ENCODE measurements at places on chromosomes 16 and 17.

- no peak for DNase-seq
These were observed 336.2 kb upstream of the PMFBP1 start for GRCh38 chr16:72508191-72508590.

DNA sequence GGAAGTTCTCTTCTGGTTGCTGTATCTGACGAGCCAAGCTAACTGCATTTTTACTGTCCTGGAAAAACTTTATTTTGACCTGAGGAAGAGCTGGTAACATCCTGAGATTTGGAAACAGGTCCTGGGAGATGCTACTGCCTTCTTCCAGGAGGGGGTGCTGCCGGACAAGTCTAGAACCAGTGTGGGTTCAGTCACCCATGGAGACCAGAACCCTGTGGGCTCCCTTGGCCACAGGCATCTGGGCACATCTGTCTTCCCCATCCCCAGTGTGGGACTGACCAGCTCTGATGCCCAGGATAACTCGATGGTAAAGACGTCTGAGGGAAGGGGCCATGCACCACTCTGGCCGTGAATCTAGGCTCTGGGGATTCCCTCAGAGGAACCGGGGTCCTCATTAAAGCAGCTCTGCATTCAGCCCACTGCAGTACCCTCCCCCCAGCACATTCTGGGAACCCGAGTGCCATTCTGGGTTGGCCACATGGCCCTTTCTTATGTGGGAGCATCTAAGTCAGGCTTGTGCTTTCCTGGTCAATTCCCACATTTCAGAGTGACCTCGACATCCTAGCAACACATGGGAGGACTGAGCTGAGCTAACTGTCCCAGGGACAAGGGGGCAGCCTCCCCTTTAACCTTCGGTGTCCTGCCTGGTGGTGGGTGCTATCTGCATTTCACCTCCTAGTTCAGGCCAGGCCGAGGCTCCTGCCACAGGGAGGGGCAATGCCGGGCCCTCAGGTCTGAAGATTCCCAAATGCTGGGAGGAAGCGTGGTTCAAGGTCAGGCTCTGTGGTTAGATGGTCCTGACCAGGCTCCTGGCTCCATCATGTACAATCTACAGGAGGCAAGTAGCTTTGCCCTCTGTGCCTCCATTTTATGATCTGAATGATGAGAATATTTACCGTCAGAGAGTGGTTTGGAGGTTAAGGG lies 6.4 kb downstream of the C16orf86 start:
- peak; percentile 67 for DNase-seq

- DNase-seq = no peak
These were observed 47.2 kb downstream of the TNRC6A start for GRCh38 chr16:24776501-24777220.

GRCh38 chr16:1272453-1273198 lies 16.8 kb downstream of the TPSD1 start:
- no peak for DNase-seq

DNA sequence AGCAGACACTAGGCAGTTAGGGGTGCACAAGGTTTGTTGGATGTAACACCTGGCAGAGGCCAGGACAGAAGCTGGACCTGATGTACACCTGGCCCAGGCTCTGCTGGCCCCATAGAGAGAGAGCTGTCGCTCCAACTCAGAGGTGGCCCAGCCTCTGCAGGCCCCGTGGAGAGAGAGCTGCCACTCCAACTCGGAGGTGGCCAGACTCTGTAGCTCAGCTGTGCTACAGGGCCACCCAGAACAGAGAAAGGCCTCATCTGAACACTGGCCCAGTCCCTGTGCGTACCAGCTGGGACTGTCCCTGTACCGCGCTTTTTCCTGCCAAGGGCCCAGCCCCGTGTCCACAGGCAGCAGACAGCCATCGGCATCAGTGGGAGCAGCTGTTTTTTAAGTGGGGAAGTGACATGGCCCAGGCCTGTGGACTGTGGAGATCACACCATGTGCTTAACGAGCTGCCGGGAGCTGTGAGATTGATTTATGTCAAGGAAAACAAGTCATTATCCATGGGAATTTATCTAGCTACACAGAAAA lies 176.4 kb upstream of the CHMP6 start:
- DNase-seq = no peak

DNA sequence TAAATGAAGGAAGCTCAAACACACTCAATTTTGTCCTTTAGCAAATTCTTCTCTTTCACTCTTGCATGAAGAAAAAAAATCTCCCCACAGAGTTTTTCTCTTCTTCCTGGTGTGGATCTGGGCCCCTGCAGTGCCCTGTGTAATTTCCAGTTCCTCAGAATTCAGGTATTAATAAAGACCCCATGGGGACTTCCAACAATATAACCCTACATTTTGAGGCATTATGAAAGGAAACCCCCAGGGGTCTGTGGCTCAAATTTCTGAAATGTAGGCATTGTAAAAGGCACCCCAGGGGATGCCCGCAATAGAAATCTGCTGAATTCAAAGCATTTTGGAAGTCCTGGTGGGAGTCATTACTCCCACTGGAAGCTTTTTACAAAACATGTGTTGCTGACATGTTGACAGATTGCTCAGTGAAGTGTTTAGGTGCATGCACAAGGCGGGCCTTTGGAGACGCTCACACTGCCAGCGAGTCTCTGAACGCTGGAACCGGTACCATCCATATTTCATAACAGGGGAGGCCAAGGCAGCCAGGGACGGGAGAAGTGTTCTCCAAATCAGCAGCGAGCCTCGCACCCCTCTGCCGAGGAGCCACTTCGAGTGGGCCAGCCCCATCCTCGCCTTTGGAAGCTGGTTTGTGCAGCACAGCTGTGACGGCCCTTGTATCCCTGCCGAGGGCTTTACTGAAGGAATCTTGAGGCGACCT lies 154.0 kb downstream of the ZNF423 start:
- peak; percentile 97 for DNase-seq

GRCh38 chr17:64326420-64327054 lies 63.5 kb upstream of the TEX2 start:
- no peak for DNase-seq

GRCh38 chr16:86151239-86151851 lies 252.4 kb downstream of the IRF8 start:
- DNase-seq = no peak

- no peak for DNase-seq
These were observed 39.3 kb upstream of the SLC38A10 start for GRCh38 chr17:81334391-81334901.

DNA sequence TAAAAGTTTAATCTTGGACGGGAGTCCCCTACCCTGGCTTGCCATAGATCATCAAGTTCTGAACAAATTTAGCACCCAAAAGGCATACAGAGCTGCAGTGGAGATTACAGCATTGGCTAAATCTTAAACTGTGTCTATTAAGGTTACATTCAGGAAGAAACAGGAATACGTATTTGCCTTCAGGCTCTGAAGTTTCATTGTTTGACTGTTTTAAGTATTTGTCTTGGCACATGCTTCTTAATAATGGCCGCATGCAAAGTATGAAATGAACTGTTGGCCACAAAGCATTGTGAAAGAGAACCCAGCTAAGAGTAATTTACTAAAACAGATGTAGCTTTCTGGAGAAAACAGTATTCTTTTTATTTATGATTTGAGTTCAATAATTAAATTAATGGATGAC lies 63.9 kb upstream of the CNEP1R1 start:
- no peak for DNase-seq

GRCh38 chr16:1724491-1724890 lies 18.5 kb downstream of the MAPK8IP3 start:
- DNase-seq = no peak

DNA sequence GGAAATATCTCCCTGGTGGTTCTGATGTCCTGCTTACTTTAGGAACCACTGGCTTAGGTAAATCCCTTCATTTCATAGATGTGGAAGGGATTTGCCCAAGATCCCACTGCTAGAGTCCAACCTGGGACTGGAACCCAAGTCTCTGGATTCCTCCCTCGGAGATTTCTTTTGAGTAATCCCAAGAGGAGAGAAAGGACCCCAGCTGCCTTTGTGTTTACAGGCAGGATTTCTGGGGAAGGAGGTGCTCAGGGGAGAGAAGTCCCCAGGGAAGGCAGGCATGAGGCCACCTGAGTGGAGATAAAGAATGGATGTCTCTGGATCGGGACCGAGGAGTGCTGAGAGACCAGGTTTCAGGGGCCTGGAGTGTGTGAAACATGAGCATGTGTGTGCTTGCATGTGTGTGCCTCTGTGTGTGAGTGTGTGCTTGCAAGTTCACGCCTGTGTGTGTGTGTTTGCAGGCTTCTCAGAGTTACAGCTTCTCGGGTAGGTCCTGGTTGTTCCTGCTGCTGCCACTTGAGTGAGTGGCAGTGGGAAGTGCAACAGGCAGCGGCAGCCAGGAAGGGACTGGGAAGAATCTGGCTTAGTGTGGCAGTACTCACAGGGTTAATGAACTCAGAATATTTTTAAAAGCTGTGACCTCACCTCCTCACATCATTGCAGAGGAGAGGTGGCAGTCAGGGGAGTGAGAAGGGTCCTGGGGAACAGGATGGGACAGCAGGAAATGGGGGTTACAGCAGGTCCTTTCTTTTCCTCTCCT lies 2.2 kb downstream of the KCNH6 start:
- no peak for DNase-seq

GRCh38 chr16:54373534-54374520 lies 87.2 kb upstream of the IRX3 start:
- no peak for DNase-seq

- DNase-seq = no peak
These were observed 28.3 kb downstream of the G6PC1 start for GRCh38 chr17:42928714-42929496.

DNA sequence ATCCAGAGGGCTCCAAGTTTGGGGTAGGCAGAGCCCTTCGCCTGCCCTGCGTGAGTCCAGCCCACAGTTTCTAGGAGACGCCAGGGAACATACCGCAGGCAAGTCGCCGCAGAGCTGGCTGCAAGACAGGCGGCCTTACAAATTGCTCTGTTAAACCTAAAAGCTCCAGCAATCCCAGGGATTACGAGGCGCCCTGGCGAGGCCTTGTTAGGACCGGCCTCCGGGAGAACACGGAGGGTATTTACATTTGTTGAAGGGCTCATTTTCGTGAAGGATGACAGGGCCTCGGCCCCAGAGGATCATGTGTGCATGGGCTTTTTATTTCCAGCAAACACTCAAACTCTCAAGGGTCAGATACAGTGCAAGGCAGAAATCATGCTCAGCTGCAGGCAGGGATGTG lies 77.6 kb upstream of the FOXF1 start:
- no peak for DNase-seq

DNA sequence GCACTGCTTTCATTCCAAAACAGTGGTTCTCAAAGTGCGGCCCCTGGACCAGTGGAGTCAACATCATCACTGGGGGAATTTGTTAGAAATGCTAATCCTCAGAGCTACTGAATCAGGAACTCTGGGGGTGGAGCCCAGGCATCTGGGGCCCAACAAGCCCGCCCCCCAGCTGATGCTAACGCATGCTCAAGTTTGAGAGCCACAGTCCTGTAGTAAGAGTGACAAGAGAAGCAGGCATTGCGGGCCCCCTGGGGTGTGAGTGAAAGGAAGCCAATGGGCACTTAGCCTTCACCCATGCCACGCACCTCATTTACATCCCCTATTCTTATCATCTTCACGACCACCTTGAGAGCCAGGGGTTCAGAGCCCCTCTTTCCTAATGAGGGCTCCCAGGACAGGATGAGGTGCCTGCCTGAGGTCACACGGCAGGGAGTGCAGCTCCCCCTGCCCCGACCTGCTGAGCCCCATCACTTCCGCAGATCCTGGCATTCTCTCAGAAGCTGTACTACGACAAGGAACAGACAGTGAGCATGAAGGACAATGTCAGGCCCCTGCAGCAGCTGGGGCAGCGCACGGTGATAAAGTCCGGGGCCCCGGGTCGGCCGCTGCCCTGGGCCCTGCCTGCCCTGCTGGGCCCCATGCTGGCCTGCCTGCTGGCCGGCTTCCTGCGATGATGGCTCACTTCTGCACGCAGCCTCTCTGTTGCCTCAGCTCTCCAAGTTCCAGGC lies 9.1 kb downstream of the CA4 start:
- no peak for DNase-seq

GRCh38 chr16:13108126-13108525 lies 206.7 kb downstream of the SHISA9 start:
- DNase-seq = no peak

- no peak for DNase-seq
These were observed 215.5 kb downstream of the MRTFB start for GRCh38 chr16:14286368-14287230.

GRCh38 chr16:25100511-25100910 lies 11.0 kb upstream of the LCMT1 start:
- no peak for DNase-seq

DNA sequence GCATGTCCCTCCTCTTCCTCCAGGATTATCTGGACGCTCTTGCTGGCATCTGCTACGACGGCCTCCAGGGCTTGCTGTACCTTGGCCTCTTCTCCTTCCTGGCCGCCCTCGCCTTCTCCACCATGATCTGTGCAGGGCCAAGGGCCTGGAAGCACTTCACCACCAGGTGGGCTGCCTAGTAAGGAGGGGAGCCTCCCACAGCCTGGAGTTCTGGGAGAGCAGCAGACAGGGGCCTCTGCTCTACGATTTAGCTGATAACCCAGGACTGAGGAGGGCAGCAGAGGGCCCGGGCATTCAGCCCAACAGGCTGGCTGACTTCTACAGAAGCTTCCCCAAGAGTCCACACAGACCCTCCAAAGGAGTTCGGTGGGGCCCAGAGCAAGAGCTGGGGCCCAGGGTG lies 21.8 kb upstream of the DNAI2 start:
- no peak for DNase-seq

GRCh38 chr16:3066440-3066748 lies 954 bp downstream of the IL32 start:
- no peak for DNase-seq

GRCh38 chr17:75371339-75371738 lies 34.1 kb downstream of the GRB2 start:
- no peak for DNase-seq

GRCh38 chr17:16328997-16329396 lies 24.3 kb downstream of the CENPV start:
- DNase-seq = peak; percentile 94

DNA sequence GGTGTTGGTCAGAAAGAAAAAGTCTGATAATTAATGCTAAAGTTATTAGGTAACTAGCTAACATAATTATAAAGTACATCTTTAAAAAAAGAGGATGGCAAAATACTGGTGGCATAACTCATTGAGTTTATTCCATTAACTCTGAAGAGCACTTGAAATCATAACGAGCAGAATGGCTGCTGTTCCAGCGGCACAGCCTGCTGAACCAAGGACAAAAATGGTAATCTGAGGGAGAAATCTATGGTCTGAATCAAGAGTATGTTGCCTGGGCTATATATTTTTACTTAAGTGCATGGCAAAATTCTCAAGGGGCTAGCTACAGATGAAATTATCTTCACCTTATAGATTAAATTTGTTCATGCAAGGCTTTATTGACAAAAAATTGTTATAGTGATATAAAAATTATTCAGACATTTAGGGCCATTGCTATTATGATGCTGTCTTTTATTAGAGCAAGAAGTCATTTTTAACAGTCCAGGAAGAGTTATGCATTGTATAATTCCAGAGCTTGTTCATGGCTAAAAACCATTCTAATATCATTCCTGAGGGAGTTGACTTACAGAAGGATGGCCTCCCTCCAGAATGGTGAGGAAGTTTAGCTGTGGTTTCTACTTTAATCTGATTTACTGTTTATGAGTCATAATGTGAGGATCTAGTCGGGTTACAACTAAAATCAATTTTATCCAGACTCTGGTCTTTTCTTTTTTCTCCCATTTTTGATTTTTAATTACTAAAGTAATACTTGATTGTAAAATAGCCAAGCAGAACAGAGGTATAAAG lies 41.4 kb upstream of the ANKFN1 start:
- peak; percentile 22 for DNase-seq

GRCh38 chr16:67202956-67203493 lies 4.1 kb downstream of the ELMO3 start:
- DNase-seq = no peak

- DNase-seq = no peak
These were observed 172.7 kb downstream of the ANKFN1 start for GRCh38 chr17:56326001-56326359.

- DNase-seq = no peak
These were observed 26.6 kb downstream of the OR1D5 start for GRCh38 chr17:3036800-3037199.
